Panc1 (cell line): ENCODE measurements at places on chromosomes 1 and 21.

DNA sequence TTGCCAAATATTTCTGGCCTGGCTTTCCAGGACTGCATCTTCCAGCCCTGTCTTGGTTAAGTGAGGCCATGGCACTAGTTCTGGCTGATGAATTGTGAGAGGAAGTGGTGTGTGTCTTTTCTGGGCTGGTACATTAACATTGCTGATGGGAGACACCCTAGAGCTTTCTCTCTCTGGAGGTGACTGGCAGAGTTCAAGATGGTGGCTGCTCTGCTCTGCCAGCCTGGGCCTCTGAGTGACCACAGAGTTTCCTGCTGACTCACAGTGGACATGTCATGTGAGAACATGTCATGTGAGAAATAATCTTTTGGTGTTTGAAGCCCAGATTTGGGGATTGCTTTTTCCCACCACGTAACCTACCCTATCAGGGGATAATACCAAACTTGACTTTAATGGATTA is 218.0 kb upstream of the KIAA0040 start:
- DNase-seq = no peak

- DNase-seq = no peak
These were observed 5.2 kb downstream of the GJC2 start for GRCh38 chr1:228154670-228155571.

GRCh38 chr1:221444346-221444745 is 297.5 kb downstream of the DUSP10 start:
- DNase-seq = no peak

DNA sequence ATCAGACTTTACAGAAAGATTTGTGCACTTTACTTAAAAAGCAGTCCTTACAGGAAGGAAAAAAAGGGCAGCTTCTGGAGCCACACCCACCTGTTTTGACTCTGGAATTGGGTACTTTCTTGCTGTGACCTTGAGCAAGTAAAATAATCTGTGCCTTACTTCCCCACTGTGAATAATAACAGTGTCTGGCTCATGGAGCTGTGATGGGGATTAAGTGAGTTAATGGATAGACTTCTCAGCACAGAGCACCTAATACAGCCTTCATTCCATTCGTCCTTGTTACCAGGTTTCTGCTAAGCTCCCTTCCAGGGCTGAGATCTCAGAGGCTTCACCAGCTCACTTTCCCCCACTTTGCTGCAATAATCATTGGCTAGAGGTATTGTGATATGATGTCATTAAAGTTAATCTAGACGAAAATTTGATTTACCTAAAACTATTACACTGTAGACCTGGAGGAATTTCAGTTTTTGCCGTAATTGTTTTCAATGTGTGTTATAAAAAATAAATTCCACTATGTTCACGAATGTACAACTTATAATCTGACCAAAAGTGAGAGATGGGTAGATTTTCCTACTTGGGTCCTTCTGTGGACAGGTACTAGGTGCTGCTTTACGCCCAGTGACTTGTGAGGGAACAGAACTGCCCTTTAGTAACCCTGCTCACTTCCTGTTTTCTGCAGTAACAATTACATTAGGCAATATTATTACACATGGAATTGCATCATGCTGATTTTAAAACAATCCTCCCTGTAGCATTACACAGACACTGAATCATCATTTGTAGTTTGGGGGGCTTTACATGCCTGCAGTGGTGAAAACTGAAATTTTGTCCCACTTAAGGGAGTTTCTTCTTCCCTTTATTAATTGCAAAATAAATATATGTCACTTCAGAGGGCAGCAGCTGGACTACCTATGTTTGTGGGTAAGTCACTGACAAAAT is 19.7 kb upstream of the ABCG1 start:
- DNase-seq = no peak

- no peak for DNase-seq
These were observed 762.1 kb upstream of the NEGR1 start for GRCh38 chr1:73044241-73045036.

DNA sequence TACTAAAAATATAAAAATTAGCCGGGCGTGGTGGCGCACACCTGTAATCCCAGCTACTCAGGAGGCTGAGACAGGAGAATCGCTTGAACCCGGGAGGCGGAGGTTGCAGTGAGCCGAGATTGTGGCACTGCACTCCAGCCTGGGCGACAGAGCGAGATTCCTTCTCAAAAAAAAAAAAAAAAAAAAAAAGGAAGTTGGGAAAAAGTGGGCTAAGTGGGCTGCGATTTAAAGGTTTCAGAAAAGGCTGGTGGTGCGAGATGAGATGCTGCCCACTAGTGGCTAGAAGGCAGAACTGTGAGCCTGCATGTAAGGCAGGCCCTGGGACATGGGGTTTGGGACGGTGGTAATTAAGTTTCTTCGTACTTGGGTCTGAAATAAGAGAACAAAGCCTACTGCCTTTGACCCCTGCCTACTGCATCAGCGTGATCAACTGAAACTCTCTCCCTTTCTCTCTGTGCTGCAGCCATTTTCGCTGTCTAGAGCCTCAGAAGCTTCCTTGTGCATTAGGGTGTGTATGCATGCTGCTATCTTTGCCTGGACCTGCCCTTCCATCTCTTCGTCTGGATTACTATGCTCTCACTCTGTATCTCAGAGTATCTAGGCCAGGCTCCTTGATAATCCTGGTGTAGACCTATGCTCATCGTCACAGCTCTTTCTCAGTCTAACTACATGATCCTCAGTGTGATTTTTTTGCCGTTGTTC is 12.4 kb downstream of the FMOD start:
- DNase-seq = no peak

DNA sequence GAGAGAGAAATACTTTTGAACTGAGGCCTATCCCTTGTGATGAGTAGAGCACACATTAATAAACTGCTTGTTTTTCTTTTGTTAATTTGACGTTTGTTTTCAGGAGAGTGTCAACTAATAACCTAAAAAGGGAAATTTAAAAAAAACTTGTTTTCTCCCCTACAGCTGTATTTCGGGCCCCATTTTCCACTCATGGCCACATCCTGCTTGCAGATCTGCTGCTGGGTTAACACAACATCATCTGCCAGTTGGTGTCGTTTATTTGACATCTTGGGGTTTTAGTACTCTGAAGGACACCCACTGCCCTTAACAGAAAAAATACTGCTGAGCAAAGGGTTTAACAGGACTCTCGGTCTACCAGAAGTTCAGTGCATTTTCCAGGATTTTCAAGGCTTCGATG is 848 bp upstream of the PYHIN1 start:
- no peak for DNase-seq

GRCh38 chr1:87953732-87954344 is 625.2 kb downstream of the LMO4 start:
- DNase-seq = peak; percentile 35

DNA sequence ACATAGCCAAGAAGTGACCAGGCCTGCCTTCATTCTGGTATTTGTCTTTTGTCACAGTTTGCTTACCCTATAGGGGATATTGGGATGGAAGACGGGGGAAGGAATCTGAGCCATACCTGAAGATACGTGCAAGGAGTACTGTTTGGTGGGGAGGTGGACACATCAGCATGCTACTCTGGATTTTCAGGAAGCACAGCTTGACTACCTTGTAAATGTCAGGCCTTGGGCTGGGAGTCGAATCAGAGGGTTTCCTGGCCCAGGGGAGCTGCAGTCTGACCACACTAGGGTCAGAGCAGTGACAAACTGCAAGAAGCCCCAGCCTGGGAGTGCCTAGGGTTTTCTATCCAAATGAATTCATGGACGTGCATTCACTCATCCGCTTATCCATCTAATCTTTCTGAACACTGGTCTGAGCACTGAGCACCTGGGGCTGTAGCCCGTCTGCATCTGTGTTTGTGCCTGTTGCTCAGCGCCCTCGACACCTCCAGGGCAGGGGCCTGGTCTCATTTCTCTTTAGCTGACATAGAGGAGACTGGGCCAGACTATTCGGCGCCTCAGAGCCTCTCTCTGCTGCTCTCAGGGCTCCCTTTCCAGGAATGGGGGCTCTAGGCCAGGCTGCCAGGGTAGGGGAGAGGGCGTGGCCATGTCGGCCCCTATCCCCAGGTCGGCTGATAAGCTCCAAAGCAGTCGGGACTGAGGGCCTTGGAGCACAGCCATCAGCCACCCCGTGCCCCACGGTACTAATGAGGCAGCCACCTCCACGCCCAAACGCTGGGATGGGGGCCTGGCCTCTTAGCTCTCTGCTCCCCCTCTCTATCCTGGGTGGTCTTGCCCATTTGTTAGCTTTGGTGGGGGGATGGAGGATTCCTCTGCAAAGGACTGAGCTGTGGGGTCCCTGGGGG is 47.0 kb upstream of the SLC2A1 start:
- DNase-seq = no peak

DNA sequence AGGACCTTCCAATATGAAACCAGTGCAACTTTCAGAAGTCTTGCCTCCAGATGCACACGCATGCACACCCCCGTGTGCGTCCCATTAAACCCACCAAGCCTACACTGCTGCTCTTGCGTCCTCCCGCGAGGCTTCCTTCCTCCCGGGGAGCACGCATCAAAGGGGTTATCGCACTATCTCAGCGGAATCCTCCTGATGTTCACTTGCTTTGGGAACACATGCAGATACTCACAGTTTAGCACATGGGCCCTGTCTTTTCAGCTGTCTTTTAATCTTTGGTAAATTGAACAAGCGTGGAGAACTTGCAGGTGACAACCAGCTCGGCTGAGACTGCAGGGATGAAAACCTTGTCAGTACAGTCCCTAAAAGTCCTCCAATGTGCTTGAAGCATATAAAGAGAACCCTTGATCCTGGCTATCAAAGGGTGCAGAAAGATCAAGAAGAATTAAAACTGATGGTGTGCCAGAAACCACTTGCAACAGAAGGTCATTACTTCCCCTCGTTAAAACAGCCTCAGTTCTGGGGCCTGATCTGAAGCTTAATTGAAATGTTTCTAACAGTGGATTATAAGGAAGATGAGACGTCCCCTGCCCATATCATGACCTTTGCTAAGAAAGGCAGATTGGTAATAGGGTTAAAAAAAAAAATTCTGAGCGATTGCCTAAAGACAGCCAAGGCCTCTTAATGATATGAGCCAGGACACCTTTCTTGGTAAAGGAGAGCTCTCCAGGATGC is 149.4 kb upstream of the LMO4 start:
- DNase-seq = no peak

- DNase-seq = no peak
These were observed 245.3 kb downstream of the CTH start for GRCh38 chr1:70656361-70656760.

DNA sequence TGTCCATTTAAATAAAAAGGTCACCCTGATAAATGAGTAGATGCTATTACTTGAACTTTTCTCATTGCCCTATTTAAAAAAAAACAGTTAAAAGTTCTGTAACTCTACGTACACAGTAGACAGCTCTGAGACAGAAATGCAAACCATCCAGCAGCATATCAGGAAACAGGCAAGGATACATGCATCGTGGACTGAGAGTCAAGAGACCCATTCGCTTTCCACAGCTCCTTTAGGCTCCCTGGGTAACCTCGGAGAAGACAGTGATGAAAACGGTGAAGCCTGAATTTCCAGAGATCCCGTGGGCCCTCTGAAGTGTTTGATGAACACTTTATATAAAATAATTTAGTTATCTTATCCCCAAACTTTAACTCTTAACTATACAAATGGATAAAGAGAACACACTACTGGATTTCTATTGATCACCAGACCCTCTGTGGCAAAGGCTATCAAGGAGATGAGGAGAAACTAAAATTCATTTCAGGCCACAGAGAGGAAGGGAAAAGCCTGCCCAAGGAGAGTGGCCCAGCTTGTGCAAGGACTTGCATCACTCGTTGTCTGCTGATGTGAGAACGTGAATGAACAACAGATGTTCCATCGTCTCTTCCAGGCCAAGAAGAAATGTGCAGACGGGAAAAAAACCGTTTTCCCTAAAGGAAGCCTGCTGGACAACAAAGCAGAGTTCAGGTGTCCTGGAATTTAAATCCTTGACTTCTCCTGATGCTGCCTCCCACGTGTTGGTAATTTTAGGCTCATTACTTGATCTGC is 131.0 kb downstream of the TGFBR3 start:
- no peak for DNase-seq

DNA sequence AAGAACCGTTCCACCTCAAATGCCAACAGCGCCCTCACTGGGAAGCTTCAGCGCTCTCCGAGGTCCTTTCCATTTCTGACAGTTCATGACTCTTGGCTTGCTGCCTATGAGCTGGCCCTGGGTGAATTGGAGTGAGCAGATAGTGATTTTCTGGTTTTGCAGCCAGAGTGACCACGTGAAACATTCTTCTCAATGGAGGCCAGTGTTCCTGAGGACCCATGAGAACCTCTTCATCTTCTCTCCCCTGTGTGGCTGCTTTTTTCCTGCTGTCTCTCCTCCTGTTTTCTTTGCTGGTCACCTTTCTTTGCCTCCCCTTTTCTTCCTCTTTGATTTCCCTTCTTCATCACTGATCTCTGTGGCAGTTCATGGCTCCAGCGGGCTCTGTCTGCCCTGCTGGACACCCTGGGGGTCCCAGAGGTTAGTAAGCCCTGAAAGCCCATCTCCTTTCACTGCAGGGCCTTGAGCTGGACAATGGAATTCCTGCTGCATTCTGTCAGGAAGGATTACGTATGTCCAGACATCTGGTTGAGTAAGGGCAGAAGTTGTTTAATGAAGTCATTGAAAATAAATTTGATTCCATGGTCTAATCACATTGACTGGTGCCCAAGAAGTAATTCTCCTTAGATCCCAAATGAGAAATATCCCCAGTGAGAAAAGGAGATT is 29.9 kb downstream of the VASH2 start:
- DNase-seq = no peak

GRCh38 chr1:155086128-155086741 is 7.6 kb downstream of the EFNA3 start:
- DNase-seq = no peak

- no peak for DNase-seq
These were observed 25.0 kb upstream of the PRELP start for GRCh38 chr1:203450479-203451149.
